HFFc6 (cell line): ENCODE measurements at places on chromosomes 2 and 18.

DNA sequence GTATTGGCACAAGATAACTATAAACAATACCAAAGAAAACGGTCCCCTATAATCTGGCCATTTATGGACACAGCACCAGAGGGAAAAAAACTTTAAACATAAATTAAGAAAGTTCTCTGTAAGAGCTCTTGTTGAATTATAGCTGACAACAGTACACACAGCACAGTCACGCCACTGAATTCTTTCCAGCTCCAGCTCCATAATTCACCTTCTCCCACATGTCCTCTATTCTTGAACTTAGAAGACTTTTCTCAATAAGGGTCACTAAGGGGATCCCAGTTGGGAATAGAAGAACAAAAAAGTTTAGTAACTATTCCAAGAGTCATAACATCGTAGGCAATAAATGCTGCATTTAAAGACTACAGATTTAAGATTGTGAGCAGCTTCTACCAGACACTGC lies 124.6 kb upstream of the CYP1B1 start:
- DNase-seq: no peak

DNA sequence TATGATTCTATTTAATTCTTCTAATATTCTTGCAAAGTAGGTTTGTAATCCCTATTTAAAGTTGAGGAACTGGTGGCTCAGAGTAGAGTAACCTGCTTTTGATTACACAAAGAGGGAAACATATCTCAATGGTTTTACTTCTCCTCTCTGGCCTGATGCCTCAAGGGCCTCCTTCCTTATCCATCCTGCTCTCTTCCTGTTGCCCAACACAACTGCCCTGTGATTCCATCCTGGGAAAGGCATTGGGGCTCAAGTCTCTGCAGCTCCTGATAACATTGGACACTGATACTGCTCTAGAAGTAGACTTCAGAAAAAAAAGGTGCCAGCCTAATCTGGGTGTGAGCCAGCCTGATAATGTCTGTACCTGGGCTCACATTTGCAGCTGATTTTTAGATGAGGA lies 75.8 kb downstream of the RDH14 start:
- DNase-seq: no peak

DNA sequence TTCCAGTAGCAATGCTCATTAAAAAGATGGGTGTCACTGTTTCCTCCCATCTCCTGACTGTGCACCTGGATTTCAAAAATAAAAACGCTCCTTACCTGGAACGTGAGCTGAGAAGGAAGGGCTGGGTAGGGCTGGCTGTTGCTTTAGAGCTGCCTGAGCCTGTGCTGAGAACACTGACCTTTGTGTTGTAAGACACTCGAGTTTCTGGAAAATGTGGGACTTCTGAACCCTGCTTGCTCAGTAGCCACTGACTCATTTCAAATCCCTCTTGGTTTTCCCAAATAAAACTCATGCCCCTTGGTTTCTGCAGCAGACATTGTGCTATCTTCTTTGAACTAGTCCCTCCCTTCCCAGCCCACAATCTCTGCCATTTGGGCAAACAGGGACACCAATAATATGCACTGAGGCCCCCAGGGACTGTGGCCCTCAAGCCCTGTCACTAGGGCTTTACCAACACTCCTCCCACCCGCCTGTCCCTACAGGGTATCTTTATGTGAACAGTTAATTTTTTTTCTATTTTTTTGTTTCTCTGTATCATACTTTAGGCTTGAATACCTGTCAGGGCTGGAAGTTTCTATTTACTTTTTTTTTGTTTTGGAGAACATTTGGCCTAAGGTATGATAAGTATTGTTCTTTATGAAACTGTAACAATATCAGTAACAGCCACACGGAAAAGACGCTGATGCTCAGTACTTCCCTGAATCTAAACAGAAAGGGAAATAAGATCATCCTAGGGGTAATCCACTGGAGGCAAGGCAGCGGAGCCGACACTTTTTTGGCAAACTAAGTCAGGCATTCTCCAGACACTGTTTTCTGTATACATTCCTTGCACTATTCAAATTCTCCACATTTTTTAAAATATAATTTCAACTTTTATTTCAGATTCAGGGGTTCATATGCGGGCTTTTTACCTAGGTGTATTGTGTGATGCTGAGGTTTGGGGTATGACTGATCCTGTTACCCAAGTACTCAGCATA lies 280.2 kb downstream of the STK39 start:
- DNase-seq: no peak

GRCh38 chr2:70822843-70823242 lies 2.4 kb upstream of the CLEC4F start:
- no peak for DNase-seq
